ENCODE measurements at places on chromosomes 13 and 19. TPM values are rescaled to one million over a fixed set of nuclear protein-coding genes. Genes with fewer than 3 reads are reported as not detected.

GRCh38 chr19:38928391-38929001, 2.1 kb downstream of the SARS2 start:
- peak; percentile 8 for DNase-seq

- peak; percentile 95 for DNase-seq
Observed at GRCh38 chr13:24627090-24627714, 53.0 kb upstream of the ATP12A start.

DNA sequence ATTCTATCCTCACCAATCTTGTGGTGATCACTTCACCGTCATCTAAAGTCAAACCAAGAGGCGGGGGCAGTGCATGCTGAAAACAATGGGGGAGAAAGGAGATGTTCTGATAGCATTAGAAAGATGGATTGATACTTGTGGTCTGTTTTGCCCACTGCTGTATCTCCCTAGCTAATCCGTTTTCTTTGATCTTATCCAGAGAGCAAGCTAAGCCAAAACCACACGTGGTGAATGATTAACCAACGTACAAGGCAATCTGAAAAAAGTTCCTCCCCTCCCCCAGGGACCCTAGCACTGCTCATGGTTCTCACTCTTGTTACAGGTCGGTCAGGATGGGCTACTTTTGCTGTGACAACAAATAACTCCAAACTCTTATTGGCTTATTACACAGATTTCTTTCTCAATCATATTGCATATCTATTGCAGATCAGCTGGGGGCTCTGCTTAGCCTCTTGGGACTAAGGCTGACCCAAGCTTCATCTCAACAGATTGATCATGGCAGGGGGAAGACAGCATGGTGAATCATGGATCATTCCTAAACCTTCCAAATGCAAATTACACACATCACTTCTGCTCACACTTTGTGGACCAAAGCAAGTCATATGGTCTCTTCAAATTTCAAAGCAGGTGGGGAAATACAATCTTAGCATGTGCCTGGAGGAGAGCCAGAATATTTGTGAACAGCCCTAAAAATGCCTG, 11.9 kb upstream of the C13orf42 start:
- no peak for DNase-seq

The RNF17 gene
- total RNA-seq: not detected

GRCh38 chr13:94859811-94860210, 147.5 kb upstream of the SOX21 start:
- DNase-seq: no peak

DNA sequence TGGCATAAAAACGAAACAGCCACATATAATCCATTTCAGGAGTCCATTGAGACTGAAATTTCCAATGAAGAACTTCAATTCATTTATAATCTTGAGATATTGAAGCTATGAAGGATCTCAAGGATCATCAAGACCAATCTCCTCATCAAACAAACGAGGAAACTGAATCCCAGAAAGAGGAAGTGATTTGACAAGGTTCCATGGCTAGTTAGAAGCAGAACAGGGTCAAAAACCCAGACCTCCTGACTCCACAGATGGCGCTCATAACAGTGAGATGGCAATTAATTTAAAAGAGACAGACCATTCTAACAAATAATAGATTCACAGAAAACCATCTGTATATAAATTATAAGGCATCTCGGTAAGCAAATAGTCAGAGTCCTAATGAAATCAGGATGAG, 229.7 kb downstream of the KCTD12 start:
- no peak for DNase-seq

Data from H7 (cell line).